ENCODE measurements at places on chromosomes 5 and 9. TPM values are rescaled to one million over a fixed set of nuclear protein-coding genes. Genes with fewer than 3 reads are reported as not detected.

INSL4 gene
- not detected for total RNA-seq

SEMA6A gene
- 9.5 TPM for total RNA-seq

PCDHB3 gene
- 0.57 TPM for total RNA-seq

DBH gene
- not detected for total RNA-seq

GPR151 gene
- not detected for total RNA-seq

SPAG8 gene
- not detected for total RNA-seq

OTULINL gene
- under 0.01 TPM for total RNA-seq

CER1 gene
- not detected for total RNA-seq

GFI1B gene
- not detected for total RNA-seq

PRSS3 gene
- 14.1 TPM for total RNA-seq

NR5A1 gene
- total RNA-seq = not detected

SPATA31D4 gene
- total RNA-seq = not detected

C1QTNF3 gene
- 2.1 TPM for total RNA-seq

PTPN3 gene
- total RNA-seq = 0.19 TPM

SH3RF2 gene
- total RNA-seq = 0.67 TPM

C1QTNF2 gene
- 0.10 TPM for total RNA-seq

PMPCA gene
- total RNA-seq = 60.7 TPM

KIF12 gene
- 0.10 TPM for total RNA-seq

DDX41 gene
- 80.7 TPM for total RNA-seq

COL15A1 gene
- 1.6 TPM for total RNA-seq

ALDH1A1 gene
- total RNA-seq = 196 TPM

ZFP2 gene
- total RNA-seq = 0.33 TPM

ZNF367 gene
- total RNA-seq = 6.8 TPM

GPX3 gene
- total RNA-seq = 2.3 TPM

AGXT2 gene
- not detected for total RNA-seq

RAB14 gene
- 44.5 TPM for total RNA-seq

ANKRA2 gene
- 12.4 TPM for total RNA-seq

KCNIP1 gene
- total RNA-seq = 0.98 TPM

CD180 gene
- total RNA-seq = not detected

NUP188 gene
- total RNA-seq = 54.9 TPM

SLC45A2 gene
- total RNA-seq = 0.10 TPM

ZSWIM6 gene
- total RNA-seq = 24.8 TPM

PCDHGB7 gene
- total RNA-seq = 15.7 TPM

PDE8B gene
- total RNA-seq = 0.10 TPM

ZNF883 gene
- total RNA-seq = 0.65 TPM

LMX1B gene
- not detected for total RNA-seq

ANGPTL2 gene
- total RNA-seq = 23.8 TPM

ISL1 gene
- total RNA-seq = not detected

NPR3 gene
- 1.3 TPM for total RNA-seq

CENPP gene
- total RNA-seq = 2.3 TPM

NSA2 gene
- 59.8 TPM for total RNA-seq

IFNA13 gene
- total RNA-seq = not detected

FXN gene
- 8.9 TPM for total RNA-seq

PCDHA9 gene
- total RNA-seq = under 0.01 TPM

SYNPO gene
- 37.9 TPM for total RNA-seq

LHX2 gene
- not detected for total RNA-seq

PKD2L2 gene
- not detected for total RNA-seq

SPINK7 gene
- not detected for total RNA-seq

NFIB gene
- 234 TPM for total RNA-seq

AQP7 gene
- 0.19 TPM for total RNA-seq

ATP10B gene
- total RNA-seq = not detected

BARHL1 gene
- not detected for total RNA-seq

TNFSF15 gene
- 19.3 TPM for total RNA-seq

PLEKHG4B gene
- total RNA-seq = not detected

LRRC70 gene
- total RNA-seq = 48.7 TPM

PCDHGC4 gene
- total RNA-seq = 2.3 TPM

FGF1 gene
- total RNA-seq = under 0.01 TPM

TAF11L10 gene
- total RNA-seq = not detected

FOXE1 gene
- not detected for total RNA-seq
